ENCODE measurements at places on chromosomes 2 and 18.

DNA sequence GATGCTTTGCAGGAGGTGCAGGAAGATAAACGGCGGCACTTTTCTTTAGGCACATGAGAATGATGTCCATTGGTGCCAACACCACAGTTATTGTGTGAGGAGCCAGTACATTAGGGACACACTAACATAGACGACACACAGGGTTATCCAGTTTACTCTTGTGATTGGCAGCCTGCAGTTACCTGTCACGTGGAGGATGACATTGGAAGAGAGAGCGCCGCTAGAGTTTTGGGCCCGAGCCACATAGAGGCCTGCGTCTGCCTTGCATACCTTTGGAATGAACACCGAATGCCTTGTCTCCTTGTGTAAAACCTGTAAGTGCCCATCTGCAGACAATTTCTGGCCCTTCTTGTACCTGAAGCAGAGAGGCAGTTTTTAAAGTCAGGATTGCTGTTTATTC lies 26.9 kb upstream of the TTN start:
- no peak for DNase-seq

DNA sequence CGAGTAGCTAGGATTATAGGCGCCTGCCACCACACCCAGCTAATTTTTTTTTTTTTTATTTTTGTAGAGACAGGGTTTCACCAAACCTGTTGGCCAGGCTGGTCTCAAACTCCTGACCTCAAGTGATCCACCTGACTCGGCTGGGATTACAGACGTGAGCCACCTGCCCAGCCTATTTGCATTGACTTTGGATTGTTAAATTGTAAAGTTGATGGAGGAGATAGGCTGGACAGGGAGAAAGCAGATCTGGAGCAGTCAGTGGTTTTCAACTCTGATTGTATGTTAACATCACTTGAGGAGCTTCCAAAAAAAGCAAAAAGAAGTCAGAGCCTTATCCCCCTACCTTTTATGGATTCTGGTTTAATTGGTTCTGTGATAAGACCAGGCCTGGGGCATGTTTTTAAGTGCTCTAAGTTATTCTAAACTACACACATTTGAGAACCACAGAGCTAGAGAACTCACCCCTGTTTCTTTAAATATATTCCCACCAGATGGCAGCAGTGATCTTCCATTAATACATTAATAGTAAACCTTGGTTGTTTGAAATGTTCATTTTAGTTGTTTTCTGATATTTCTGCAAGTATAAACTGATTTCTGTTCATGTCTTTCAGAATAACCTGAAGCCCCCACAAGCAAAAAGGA lies 7.5 kb downstream of the C2orf49 start:
- peak; percentile 34 for DNase-seq

DNA sequence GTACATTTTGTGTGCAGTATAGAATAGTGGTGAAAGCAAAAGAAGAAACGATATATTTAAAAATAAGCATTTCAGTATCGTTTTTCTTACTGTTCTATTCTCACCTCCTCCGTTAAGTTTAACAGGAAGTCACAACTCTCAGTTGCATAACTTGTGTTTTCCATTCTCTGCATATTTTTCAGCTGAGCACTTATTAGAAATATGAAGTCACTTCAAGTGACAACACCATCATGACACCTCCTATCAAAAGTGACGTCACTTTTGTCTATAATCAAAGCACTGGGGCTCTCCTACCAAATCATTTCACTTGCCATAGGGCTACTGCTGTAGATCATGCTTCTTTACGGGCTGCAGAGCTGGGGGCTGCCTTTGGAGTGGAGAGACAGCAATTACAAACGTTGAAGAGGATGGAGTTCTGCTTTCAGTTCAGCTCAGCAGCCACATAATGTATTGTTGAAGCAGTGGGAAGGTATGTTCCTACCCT lies 36.3 kb downstream of the STAT4 start:
- no peak for DNase-seq

DNA sequence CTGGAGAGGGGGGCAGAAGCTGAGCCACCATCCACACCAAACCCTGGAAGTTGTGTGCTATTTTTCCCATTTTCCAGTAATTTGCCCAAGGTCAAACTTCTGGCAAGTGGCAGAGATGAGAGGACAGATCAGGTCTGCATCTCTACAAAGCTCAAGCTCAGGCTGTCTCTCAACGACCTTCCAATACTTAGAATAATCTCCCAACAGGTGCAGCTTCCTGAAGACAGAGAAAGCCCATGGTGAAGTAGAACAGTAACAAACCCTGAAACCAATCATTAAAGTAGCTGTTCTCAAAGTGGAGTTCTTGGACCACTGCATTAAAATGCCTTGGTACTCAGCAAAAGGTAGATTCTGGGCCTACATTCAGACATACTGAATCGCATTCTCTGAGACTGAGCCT lies 37.6 kb downstream of the TMEM131 start:
- DNase-seq, result no peak

DNA sequence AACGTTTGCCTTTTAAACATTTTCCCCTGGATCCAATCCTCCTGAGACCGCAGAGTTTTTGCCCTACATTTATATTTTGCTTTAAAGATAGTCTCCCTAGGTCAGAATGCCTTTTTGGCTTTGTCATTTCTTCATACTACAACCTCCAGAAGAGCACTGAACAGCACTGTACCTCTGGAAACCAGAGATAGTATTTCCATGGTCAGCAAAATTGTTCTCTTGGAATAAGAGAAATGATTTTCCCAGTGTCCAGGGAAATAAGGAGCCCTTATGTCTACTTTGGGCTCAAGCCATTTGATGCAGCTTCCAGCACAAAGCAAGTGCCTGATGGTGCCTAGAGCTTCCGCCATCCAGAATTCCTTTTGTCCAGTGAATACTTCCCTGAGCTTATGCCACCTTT lies 75.5 kb upstream of the SP5 start:
- no peak for DNase-seq

DNA sequence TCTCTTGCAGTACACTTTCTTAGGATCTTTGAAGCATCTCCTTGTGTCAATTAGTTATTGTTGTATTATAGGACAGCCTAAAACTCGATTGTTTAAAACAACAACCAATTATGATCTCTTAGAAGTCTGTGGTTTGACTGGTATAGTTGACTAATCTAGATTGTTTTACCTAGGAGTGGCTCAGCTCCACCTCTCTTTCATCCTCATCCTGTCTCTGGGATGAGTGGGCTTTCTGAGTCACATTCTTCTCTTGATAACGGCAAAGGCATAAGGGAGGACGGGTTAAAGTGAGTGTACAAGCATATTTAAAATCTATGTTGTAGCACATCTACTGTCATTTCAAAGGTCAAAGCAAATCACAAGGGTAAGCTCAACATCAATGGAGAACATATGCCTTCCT lies 102.3 kb upstream of the GULP1 start:
- no peak for DNase-seq

Data from NCI-H524 (cell line).